ENCODE measurements at places on chromosomes 16 and 17. TPM values are rescaled to one million over a fixed set of nuclear protein-coding genes. Genes with fewer than 3 reads are reported as not detected.
A peak's percentile ranks its signal among the peaks of the same experiment; 100 is the strongest.

Gene PRSS27
- not detected for total RNA-seq

GRCh38 chr17:17845046-17845775 is 8.4 kb upstream of the SREBF1 start:
- no peak for DNase-seq

DNA sequence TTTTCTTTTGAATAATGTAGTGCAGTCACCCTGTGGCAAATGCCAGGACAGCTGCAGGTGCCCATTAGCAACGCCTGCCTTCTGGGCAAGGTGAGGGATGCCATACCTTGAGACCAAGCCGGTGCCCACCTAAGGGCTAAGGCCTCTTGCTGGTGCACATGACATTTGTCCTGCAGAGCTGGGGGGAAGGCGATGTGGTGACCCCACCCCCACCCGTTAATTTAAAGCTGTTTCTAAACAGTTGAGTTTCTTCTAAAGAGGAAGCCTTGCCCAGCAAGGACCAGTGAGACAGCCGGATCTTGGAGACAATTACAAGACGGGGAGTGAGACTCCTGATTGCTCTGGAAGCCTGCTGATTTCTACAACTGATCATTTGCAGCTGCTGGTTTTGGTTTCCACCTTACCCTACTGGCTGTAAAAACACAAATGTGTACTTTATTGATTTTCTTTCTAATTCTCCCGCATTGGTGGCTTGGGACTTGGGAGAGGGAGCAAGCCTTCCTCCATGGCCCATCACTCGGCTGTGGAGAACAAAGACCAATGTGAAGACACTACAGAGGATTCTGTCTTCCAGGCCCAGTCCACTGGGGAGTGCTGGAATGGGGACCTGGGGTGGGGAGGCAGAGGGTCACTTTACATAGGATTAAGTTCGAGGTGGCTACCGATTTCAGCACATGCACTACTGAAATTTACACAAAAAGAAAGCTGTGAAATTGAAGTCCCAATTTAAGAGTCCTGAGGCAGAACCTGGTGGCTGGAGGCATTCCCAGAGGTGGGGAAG is 2.7 kb downstream of the CDK5R1 start:
- DNase-seq, result no peak

Gene ANKFN1
- 1.6 TPM for total RNA-seq

DNA sequence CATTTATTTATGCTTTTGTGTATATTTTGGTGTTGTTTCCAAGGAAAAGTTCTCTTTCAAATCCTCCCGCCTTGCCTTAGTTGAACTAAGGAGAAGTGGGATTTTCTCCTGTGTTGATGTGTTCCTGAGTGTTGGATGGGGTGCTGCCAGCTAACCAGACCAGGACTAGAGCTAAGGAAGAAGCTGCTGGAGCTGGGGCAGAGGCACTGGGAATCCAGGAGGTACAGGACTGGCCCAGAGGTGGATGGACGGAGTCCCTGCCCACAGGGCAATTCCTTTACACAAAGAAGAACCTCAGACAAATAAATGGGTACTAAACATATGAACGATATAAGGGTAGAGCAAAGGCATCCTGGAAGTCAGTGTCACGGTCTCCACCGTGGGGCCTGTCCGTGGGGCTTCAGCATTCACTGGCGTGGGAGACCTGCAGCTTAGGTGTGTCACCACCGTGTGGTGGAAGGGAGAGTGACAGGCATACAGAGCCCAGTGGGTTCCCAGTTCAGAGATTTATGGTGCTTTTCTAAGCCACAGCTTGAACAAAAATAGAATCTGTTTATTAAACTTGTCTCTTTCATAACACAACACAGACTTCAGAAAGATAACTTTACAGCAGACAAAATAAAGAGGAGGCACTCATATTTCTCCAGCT is 270.7 kb downstream of the NTN1 start:
- DNase-seq, result peak; percentile 50

DNA sequence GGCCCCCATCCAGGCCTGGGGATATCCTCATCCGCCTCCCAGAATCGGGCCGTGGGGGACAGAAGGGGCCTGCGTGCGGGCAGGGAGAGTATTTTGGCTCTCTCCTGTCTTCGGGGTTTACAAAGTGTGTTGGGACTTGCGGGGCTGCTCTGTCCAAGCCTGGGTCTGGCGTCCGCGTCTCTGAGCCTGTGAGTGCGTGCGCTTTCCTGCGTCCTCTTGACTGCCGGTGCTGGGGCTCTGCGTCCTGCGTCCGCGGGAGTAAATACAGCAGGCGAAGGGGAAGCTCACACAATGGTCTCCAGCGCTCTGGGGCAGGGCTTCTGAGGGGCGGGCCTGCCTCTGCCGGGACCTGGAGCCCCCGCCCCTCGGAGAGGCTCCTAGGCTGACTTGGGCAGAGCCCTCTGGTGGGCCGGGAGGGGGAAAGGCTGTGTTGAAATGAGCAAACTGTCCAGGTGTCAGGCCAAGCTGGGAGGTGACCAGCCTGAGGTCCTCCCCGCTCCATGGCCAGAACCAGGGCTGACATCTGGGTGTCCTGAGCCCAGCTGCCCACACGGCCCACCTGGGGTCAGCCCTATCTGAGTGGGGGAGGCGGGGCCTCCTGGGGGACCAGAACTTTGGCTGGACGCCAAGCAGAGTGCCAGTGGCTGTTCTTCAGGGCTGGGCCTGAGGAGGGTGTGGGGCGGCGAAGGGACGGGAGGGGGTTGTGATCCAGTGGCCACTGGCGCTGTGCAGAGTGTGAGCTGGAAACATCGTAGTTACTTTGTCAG is 233.6 kb downstream of the SEC14L1 start:
- peak; percentile 85 for DNase-seq

Gene TBC1D3C
- 1.0 TPM for total RNA-seq

DNA sequence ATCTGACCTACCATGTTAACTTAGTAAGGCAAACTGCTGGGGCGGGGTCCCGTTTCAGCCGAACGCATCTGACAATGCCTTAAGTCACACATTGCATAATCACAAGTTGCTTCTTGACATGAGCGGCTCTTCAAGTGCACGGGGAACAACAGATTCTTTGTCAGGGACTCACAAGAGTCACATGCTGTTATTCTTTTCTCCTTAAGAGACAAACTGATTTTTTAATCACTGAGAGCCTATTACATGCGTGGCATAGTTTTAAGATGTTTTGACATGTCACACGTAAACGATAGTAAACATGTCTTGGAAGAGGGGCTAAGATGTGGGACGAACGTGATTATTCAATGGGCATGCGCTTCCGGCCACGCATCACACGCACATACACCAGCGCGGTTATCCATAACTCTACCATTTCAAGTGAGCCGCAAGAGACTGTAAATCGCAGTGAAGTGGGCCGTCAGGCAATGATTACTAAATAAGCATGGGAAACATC is 63.4 kb downstream of the ADCY9 start:
- no peak for DNase-seq

GRCh38 chr16:82357237-82357636 is 187.2 kb upstream of the MPHOSPH6 start:
- no peak for DNase-seq

Gene USB1
- total RNA-seq, result 25.6 TPM

Gene ZP2
- total RNA-seq, result not detected

GRCh38 chr16:71927383-71927782 is 32.1 kb downstream of the IST1 start:
- DNase-seq, result no peak

- peak; percentile 85 for DNase-seq
Measured at GRCh38 chr16:52191531-52192134, 355.3 kb downstream of the TOX3 start.

Gene SCNN1G
- 1.4 TPM for total RNA-seq

- DNase-seq, result peak; percentile 40
Measured at GRCh38 chr17:30558686-30559545, 81.7 kb downstream of the GOSR1 start.

- no peak for DNase-seq
Measured at GRCh38 chr17:57463103-57463885, 207.0 kb downstream of the MSI2 start.

GRCh38 chr17:58335061-58335731 is 6.6 kb upstream of the TSPOAP1 start:
- peak; percentile 68 for DNase-seq

- DNase-seq, result no peak
Measured at GRCh38 chr16:89620406-89620841, 7.0 kb downstream of the DPEP1 start.

Gene DHRS7C
- not detected for total RNA-seq

DNA sequence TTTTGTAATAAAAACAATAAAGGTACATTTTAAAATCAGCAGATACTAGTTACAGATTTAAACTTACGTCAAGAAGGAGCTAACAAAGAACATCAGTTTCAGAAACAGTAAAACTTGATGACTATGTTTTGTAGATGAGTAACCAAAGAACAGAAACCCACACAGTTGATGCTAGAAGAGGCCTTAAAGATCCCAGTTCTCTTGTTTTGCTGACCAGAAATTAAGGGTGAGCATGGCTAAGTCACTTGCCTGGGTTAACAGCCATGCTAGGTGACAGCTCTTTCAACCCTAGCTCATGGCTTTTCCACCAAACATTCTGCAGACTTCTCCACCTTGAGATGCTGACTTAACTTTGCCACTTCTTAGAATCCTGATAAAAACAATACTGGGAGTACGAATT is 26.4 kb downstream of the STX8 start:
- no peak for DNase-seq

Gene WWP2
- total RNA-seq, result 93.5 TPM

GRCh38 chr17:28706471-28707338 is 5.0 kb downstream of the PROCA1 start:
- DNase-seq, result no peak

DNA sequence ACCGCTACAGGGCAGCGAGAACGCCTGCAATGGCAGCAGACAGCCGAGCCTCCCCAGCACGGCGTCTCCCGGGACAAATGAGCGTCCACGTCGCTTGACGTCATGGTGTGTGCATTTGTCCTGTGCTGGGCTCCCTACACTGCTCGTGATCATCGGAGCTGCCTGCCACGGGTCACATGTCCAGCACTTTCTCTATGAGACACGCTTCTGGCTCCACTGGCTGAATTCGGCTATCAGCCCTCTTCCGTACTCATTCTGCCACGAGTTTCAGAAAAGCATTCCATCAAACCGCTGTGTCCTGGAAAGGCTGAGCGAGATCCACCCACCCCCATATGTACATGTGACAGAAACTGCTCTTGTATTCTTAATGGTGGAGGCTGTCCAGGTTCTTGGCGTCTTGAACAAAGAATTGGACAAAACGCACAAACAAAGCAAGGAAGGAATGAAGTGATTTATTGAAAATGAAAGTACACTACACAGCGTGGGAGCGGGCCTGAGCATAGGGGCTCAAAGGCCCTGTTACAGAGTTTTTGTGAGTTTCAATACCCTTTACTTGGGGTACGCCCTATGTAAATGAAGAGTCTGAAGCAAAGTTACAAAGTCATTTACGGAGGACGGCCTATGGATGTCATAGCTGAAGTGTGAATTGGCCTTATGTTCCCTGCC is 28.5 kb upstream of the SHCBP1 start:
- DNase-seq, result no peak

Gene ZFHX3
- total RNA-seq, result 39.6 TPM

Gene KRT20
- 803 TPM for total RNA-seq

DNA sequence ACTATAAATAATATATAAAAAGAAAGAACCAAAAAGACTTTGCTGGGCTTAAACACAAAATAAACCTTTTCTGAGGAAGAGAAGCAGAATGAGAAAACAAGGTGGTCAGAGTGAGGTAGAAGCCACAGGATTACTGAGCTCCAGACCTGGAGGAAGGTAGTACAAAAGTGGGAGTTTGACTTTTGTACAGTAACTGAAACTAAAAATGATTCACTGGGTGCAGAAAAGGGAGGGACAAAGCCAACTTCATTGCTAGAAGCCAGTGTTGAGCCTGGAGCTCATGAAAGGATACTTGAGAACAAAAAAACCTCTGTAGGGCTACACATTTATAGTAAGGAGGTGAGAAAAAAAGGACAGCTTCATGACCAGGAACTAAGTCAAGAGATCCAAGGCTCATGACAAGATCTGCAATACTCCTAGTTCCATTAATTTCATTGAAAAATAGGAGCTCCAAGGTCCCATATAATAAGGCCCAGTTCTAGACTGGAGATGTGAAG is 45.5 kb downstream of the PKD1L3 start:
- DNase-seq, result no peak

Gene TRIM37
- total RNA-seq, result 9.8 TPM

DNA sequence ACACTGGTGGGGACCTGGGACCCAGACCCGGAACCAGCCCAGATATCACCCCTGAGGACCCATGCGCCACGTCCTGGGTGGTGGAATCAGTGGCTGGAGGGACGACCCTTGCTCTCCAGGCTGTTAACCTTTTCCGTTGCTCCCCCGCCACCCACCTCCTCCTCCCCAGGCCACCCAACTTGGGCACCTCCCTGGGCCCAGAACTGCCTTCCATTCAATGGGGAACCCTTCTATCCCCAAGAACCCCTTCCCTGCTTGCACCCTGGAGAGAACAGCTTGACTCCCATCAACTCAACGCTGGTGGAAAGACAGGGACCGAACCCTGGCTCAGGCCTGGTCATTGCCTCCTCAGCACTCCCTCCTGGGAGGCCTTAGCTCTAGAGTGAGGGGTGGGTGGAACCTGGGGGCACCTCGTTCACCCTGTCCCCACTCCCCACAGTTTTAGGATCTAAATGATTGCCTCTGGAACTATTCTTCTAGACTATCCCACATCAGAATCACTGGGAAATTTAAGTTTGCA is 5.7 kb upstream of the IL32 start:
- no peak for DNase-seq

DNA sequence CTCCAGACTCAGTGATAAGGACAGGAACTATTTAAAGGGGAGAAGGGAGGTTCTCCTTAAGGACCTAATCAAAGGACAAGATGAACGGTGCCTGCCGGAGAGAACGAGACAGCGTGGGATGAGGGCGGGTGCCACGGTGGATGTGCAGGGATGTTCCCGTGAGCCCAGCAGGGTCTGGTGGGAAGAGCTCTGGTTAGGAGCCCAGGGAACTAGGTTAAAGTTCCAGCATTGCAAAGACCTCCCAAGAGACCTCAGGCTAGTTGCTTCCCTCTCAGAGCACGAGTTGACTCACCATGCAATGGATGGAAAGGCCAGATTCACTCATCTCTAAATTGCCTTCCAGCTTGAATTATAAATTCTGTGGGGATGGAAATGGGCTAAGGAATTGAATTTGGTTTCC is 14.7 kb downstream of the CCR7 start:
- no peak for DNase-seq

Gene INCA1
- not detected for total RNA-seq

Gene EPX
- not detected for total RNA-seq

Gene SLFN12
- 4.7 TPM for total RNA-seq

Gene CCL22
- not detected for total RNA-seq

- no peak for DNase-seq
Measured at GRCh38 chr16:17828012-17828411, 357.3 kb upstream of the XYLT1 start.

Gene TMC7
- total RNA-seq, result 7.0 TPM

Gene HCRT
- total RNA-seq, result not detected

GRCh38 chr17:80477647-80478478 is 1.5 kb upstream of the NPTX1 start:
- DNase-seq, result no peak

Gene HSD3B7
- 59.1 TPM for total RNA-seq

Measured in Peyer's patch (tissue), 4 donors.